ENCODE measurements at places on chromosomes 4 and X.
A peak's percentile ranks its signal among the peaks of the same experiment; 100 is the strongest.

DNA sequence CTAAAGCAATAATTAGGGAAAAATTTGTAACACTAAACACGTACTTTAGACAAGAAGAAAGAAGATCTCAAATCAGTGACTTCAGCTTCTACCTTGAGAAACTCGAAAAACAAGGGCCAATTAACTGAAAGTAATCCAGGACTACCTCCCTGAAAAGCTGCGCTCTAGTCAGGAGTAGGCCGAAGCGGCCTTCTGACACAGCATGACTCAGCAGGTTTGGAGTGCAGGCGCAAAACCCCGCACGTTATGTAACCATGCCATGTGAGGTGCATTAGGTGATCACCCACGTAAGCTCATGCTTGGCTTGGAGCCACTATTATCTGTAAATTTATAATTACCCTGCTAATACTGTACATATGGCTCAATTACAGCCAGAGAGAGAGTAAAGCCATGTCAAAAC lies 52.8 kb upstream of the CCDC149 start:
- DNase-seq: no peak

DNA sequence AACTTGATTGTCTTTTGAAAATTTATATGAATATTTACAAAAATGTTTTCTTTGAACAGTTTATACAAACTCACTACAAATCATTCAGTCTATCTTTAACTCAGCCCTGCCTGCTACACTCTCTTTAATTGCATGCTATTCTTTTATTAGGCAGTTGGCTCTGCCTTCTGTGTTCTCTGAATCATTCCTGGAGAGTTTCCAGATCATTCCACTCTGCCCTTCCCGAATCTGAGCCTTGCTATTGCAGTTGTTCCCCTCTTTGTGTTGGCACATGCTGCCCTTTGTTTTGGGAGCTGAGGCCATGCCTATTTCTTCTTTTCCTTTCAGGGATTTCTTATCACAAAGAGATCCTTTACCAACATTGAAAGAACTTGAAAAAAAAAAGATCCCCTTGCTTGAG lies 8.7 kb upstream of the TECRL start:
- no peak for DNase-seq

- no peak for DNase-seq
Measured at GRCh38 chr4:153204247-153204671, at the start of gene TRIM2. Gene TRIM2 (plus strand): TSS chr4:153204443. CDS start chr4:153204531, 88 bp downstream.

DNA sequence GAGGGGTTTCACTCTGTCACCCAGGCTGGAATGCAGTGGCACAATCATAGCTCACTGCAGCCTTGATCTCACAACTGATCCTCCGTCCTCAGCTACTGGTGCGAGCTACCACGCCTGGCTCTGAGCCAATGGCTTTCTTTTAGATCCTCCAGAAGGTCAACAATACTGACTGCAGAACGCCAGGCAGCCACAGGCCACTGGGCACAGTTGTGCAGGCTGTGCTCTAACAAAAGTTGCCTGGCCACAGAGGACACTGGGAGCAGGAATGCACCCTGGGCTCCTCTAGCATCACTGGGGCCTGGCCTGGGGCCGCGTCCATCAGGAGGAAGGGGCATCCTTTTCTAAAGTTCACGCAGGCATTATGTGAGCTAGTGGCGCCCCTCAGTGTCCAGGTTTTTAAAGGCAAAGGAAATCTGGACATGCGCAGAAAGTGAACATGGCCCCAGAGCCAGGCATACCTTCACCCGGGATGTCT lies 14.9 kb upstream of the PORCN start:
- DNase-seq: peak; percentile 32

DNA sequence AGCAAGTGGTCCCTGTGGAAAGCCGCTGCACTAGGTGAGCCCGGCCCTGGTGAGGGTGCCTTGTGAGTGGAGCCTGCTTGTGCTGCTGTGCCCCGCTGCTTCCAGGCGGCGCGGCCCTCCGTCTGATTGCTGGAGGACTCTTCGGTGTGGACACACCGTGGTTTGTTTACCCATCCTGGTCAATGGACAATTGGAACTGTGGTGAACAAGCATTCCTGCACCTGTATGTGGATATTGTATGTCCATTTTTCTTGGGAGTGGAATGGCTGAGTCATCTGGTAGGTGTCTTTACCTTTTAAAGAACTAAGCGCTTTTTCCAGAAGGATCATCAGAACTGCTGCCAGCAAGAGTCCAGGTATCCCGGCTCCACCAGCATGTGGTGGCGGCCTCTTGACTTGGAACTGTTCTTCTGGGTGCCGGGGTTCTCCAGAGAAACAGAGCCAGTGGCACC lies 15.6 kb downstream of the MAEA start:
- peak; percentile 84 for DNase-seq

- no peak for DNase-seq
Measured at GRCh38 chr4:113052379-113052951, 3.0 kb downstream of the ANK2 start.

DNA sequence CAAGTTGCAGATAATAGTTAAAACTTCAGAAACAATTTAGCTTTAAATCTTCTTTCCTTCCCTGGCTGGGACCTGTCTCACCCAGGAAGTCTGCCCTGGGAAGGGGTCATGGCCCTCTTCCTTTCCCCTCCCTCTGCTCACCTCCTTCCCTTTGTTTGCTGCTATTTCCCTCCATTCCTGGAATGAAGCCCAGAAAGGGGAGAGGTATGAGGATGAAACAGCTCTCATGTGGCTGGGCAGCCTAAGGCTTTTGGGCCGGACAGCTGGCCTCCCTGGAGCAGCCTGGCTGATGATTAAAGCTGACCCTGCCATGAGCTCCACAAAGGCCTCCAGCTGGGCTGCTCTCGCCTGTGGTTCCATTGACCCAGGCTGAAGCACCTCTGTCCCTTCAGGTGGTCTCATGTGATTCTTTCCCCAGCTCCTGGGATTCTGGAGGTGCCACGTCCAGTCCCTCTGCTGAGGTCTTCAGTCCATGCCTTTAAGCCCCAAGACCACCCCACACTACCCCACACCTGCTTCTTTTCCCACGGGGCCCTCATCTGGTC lies 202.1 kb downstream of the PTTG2 start:
- no peak for DNase-seq

DNA sequence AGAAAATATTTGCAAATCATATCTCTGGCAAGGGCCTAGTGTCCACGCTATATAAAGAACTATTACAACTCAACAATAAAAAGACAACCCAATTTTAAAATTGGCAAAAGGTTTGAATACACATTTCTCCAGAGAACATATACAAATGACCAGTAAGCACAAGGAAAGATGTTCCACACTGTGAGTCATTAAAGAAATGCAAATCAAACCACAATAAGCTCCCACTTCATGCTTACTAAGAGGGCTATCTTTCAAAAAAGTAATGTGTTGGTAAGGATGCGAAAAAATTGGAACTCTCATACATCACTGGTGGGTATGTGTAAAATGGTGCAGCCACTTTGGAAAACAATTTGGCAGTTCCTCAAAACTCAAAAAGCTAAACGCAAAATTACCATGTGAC lies 884.0 kb upstream of the INTU start:
- no peak for DNase-seq

- DNase-seq: no peak
Measured at GRCh38 chr4:11831739-11832138, 403.0 kb upstream of the HS3ST1 start.

GRCh38 chr4:15648600-15648999 lies 6.6 kb downstream of the FBXL5 start:
- DNase-seq: no peak

DNA sequence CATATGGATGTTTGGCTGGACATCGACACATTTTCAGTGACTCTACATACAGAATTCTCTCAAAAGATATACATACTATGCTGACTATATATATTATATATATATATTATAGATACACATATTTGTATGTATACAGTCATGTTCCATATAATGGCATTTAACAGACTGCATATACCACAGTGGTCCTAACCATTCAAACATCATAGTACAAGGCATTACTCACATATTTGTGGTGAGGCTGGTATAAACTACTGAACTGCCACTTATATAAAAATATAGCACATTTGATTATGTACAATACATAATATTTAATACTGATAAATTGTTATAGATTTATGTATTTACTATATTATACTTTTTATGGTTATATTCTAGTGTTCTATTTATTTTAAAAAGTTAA lies 168.5 kb downstream of the IL15 start:
- no peak for DNase-seq

DNA sequence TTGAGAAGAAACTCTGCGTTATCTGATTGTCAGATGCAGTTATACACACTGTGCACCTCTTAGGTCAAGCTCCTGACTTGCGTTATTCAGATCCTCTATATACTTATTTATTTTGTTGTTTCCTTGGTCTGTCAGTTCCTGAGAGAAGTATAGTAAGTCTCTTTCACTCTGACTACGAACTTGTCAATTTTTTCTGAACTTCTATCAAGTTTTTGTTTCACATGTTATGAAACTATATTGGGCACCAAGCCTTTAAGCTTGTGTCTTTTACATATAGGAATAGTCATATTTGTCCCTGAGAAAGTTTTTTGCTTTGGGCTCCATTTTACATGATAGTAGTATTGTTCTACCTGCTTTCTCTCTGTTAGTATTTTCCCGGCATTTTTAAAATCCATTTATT lies 31.7 kb downstream of the ZNF275 start:
- no peak for DNase-seq

GRCh38 chrX:109952050-109952449 lies 50.9 kb upstream of the TMEM164 start:
- no peak for DNase-seq

DNA sequence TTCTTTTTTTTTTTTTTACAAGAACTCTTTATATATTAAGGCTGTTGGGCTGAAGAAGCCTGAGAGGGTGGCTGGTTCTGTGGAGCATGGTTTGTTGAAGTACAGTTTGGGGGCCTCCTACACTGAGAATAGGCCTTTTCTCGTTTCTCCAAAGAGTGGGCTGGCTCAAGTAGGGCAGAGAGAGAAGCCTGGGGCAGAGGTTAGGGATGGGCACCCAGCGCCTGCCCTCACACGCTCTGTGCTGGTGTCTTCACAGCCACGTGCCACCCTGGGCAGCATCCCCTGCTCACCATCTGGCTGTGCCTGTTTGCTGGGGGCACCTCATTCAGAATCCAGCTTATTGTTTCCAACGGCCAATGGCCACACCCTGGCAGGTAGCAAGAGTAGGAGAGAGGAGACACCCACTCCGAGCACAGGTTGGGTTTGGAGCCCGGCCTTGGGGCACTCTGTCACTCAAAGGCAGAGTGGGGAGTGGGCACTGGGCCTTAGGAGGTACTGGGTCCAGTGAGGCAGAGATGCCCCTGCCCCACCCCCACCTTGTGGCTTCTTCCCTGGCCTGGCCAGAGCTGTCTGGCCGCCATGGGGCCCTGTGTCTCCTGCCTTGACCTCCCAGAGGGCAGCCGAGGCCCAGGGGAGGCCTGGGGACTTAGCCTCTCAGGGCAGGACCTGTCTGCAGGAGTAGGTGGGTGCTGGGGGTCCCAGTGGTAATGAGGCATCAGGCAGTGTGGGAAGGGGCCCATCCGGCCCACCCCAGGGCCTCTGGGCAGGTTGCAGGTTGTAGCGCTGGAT lies 2.9 kb downstream of the MSANTD1 start:
- peak; percentile 83 for DNase-seq

DNA sequence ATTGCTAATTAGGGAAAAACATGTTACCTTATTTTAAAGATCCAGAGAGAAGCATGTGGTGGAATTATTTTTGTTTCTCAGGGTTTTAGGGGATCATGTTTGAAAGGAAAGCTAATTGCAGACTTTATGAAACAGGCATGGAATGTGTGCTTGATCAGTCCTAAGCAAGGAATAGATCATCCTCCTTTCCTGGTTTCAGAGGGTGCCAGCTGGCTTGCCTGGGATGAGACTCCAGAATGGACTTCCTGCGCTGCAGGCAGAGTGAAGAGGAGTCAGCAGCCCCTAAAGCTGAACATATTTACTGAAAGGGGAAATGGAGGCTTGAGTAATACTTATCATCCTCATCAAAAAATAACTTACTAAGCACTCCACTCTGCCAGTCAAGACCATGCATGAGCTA lies 13.3 kb downstream of the FGF5 start:
- DNase-seq: no peak

- DNase-seq: no peak
Measured at GRCh38 chrX:95640226-95640625, 1044.4 kb upstream of the DIAPH2 start.

GRCh38 chrX:9352694-9353411 lies 112.0 kb upstream of the TBL1X start:
- no peak for DNase-seq

DNA sequence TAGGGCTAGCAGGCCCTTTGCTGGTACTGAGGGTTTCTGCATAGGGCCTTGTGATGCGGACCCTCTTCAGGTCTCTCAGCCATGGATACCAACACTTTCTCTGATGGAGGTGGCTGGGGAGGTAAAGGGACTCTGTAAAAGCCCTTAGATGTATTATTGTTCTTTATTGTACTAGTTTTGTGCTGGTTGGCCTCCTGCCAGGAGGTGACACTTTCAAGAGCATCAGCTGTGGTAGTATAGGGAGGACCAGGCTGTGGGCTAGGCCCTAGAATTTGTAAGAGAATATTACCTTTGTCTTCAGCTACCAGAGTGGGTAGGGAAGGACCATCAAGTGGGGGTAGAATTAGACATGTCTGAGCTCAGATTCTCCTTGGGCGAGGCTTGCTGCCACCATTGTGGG lies 936.3 kb downstream of the CENPC start:
- DNase-seq: no peak

DNA sequence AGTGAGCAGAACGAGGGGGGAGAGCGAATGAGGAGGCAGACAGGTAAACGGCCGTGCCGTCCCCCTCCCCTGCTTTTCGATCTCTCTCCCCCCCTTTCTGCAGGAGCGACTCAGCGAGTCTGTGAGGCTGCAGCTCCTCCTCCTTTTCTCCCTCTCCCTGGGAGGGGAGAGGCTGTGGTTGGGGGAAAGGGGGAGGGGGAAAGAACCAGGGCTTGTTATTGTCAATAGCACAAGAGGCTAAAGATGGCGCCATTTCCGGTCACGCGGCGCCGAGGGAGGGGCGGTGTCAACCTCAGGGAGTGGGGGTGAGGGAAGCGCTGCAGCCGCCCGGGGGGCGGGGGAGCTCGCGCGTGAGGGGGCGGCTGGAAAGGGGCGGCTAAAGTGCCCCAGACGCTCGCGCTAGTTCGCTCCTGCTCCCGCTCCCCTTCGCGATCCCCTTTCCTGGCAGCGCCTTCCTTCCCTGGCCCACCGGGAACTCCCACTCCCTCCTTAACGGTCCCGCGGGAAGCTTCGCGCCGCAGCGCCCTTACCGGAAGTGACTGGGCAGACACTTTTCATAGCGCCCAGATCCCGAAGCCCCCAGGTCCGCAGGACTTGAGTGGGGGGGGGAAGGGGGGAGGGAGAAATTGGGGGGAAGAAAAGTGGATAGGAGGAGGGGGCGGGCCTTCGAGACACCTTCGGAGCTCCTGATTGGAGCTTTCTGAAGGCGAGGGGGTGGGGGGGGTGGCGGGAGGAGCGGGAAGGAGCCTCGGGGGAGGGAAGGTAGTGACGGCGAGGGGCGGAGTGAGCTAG lies at the start of gene CUL4B:
TSS of gene CUL4B (minus strand) at position 121 of the 792 bp plus-strand sequence. CDS start 324 bp downstream, outside the sequence.
- peak; percentile 95 for DNase-seq

DNA sequence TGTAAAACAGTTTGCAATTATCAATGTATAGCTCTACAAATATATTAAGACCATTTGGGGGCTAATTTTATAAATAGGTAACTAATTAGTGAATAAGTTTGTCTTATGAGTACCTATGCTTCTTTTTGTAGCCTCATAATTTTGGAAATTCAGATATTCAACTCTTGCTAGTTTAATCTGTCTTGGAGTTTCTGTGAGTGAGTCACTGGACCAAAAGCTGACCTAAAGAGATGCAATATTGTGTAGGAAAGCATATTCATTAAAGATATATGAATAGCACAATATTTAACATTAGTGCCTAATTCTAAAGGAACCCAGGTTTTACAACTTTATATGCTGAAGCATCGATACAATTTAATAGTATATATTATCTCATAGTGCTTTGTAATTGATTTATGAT lies 161.3 kb upstream of the PCDH18 start:
- DNase-seq: no peak

- no peak for DNase-seq
Measured at GRCh38 chr4:17780501-17781299, 721 bp downstream of the FAM184B start.
